ENCODE measurements at places on chromosomes 4 and X.
A peak's percentile ranks its signal among the peaks of the same experiment; 100 is the strongest.

GRCh38 chrX:49106930-49107329, 16.6 kb downstream of the GPKOW start:
- DNase-seq = no peak

DNA sequence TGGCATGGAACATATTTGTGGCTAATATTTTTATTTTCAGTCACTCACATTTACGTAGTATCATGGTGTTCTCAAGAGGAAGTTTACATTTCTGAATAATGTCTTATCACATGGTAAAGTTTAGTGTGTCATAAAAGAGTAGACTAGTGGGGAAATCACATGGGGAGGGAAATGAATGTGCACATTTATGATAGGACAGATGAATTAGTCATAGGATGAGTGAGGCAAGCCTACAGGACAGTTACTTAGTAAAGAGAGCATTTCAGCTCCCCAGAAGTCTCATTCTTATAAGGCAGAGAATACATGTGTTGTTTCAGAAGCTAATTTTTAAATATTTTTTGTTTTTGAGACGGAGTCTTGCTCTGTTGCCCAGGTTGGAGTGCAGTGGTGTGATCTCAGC, 6.2 kb downstream of the GK start:
- no peak for DNase-seq

GRCh38 chrX:118961866-118962560, 12.4 kb upstream of the LONRF3 start:
- DNase-seq = no peak

GRCh38 chr4:120611092-120611491, 311.4 kb downstream of the PRDM5 start:
- no peak for DNase-seq

DNA sequence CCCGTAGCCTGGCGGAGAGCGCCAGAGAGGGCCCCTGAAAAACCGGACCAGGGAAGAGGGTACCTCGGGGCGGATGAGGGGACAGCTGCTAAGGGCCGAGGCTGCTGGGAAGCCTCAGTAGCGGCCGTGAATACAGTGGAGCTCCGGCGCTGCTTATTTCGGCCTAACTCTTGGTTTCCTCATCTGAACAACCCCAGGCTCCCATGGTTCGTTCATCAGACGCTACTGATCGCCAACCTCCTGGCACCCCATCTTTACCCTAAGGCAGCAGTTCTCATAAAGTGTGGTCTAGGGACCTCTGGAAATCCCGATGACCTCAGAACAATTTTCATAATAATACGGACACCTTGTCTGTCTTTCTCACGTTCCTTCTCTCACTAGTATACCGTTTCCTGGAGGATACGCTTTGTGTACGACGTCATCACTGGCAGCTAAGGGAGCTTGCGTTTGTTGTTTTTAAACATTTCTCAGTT, 645 bp upstream of the RAB28 start:
- no peak for DNase-seq

DNA sequence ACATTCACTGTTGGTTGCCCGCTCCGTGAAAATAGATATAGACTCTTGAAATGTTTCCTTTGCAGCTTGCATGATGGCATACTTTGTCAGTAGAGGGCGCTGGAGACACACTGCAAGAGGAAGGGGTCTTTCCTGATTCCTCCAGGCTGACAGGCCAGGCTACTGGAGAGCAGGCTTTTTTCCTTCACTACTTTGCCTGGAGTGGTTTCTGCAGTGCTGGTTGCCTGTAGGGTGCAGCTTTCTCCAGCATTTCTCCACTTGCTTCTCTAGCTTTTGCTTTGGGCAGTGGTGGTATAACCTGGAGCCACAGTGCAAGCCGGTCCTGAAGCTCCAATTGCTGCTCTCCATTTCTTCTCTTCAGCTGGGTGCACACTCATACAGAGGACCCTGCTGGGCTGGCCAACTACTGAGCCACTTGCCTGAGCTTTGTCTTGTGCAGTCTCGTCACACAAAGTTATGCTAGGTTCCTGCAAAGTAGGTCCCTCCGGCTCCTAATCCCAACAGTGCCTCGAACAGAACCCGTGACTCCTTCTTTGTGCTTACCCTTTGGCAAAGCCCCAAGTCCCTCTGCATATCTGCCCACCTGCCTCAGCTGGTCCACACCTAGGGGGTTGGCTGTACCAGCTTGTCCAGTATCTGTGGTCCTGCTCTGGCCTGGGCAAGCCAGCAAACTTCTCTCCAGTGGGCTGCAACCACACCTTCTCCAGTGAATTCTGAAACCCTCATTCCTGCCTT, 46.3 kb downstream of the RASSF6 start:
- DNase-seq = no peak

GRCh38 chr4:148448141-148448540, 5.9 kb upstream of the NR3C2 start:
- no peak for DNase-seq

- no peak for DNase-seq
These were observed 108.3 kb downstream of the LHFPL1 start for GRCh38 chrX:112571388-112571787.

DNA sequence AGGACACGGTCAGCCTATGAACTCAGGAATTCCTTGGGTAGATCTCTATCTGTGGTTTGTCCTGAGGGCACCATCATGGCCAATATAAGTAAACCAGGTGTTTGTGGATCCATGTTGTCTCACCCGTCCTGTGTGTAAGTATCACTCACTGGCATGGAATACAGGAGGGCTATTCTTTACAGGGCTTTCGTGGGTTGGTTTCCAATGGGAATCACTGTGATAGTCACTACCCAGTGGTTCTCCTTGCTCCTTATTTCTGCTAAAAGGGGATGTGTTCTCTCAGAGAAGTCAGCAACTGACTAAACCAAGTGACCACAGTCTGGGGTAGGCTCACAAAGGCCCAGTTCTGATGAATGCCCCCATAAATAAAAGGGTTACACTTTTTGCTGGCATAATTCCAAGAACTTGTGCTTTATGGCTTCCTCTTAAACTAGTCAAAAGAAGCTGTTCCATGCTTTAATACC, 236.7 kb upstream of the JADE1 start:
- no peak for DNase-seq

DNA sequence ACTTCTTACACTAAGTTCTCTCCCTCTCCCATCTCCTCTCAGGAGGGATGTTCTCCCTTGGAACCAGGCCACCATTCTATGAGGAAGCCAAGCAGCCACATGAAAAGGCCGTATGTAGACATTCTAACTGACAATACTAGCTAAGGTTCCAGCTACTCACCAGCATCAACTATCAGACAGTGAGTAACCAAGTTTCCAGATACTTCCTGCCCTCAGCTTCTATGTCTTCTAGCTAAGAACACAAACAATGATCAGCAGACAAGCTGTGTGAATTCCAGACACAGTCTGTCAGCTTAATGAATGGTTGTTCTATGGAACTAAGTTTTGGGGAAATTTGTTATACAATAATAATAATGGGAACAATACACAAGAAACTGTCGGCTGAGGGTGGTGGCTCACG, 50.8 kb downstream of the SMIM14 start:
- no peak for DNase-seq

DNA sequence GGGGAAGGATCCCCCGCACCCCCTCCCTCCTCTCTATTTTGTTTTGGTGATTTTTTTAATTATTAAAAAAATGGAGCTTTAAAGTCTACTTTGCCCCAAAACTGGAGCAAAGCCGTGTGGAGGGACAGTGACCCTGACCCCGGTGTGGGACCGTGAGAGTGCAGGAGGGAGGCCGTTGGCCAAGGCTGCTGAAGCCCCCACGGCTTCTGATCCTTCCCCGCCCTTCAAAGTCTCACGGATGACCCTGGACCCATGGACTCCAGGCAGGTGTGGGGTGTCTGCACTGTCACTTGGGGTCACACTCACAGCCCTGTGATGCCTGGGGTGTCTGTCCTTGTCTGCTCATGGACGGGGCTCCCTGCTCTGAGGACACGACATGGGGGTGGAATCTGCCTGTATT, 133.3 kb downstream of the CPZ start:
- DNase-seq = no peak

GRCh38 chr4:169410839-169411770, 140.3 kb upstream of the SH3RF1 start:
- peak; percentile 17 for DNase-seq

- no peak for DNase-seq
These were observed 476.1 kb downstream of the IL15 start for GRCh38 chr4:142112451-142112850.

DNA sequence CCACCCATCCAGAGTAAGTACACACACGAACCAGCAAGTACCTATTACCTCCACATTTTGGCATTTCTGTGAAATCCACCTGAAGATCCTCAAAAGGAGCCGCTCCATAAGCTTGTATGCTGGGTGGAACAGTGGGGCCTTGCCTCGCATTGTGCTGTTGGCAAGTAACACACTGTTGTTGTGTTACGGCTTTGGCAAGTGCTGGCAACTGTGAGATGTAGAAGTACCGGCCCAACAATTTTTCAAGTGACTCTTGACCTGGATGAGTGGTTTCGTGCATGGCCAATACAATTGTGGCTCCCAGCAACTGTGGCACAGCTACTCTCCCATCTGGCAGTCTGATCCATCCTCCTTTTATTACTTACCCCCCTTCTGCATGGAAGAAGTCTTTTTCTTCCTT, 128.7 kb downstream of the CCNB3 start:
- DNase-seq = no peak

DNA sequence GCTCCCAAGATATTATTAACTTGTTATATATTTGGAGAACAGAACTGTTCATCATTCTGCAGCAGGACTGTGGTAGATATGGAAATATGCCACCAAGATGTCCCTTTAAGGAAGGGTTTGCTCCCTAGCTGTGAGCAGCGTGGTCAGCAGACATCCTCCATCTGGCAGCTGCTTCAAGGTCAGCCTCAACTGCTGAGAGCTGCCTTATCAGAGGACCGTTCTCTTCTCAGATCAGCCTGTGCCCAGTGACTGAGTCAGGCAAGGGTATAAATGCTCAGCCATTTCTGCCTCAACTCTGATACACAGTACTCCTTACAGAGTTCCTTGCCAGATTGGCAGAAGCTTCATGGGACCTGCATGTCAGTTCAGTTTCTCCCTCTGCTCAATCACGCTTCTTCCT, 63.4 kb upstream of the MAGEB2 start:
- DNase-seq = no peak

Measured in activated CD8-positive, alpha-beta memory T cell treated with anti-CD3 and anti-CD28 coated beads for 4 hours (primary cell).